ENCODE measurements at places on chromosomes 4 and X.

- DNase-seq: no peak
Measured at GRCh38 chrX:143500751-143501150, 16.5 kb downstream of the SPANXN3 start.

DNA sequence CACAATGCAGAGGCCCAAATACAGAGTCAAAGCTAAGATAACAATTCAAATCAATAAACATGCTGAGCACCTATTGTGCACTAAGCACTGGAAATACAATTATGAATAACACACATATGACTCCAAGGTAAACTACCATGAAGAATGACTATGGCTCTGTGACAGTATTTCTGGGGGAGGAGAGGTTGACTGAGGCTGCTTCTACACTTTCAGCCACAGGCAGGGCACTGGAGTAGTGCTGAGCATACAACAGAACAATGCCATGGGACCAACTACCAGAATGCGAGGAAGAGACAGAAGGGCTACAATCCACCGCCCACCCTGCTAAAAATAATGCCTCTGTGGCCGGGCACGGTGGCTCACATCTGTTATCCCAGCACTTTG is 13.7 kb downstream of the TEC start:
- DNase-seq: no peak

DNA sequence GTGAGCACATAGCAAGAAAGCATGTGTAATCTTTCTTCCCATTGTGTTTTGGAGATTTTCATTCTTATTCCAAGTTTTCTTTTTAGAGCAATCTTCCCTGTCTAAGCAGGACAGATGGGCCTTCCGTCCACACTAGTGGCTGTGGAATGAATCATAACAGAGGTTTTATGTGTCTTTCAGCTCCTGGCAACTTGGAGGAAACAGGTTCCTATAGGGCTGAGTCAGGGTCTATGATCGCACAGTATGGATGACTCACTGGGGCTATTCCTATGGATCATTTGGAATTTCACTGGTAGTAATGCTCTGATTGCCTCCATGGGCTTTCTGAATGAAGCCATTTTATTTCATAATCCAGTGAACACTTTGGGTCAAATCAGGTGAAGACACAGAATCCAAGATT is 51.8 kb upstream of the CBLL2 start:
- peak; percentile 83 for DNase-seq

- DNase-seq: no peak
Measured at GRCh38 chr4:156408749-156409148, 455.1 kb upstream of the CTSO start.

- no peak for DNase-seq
Measured at GRCh38 chrX:132940727-132941327, 17.6 kb downstream of the HS6ST2 start.

DNA sequence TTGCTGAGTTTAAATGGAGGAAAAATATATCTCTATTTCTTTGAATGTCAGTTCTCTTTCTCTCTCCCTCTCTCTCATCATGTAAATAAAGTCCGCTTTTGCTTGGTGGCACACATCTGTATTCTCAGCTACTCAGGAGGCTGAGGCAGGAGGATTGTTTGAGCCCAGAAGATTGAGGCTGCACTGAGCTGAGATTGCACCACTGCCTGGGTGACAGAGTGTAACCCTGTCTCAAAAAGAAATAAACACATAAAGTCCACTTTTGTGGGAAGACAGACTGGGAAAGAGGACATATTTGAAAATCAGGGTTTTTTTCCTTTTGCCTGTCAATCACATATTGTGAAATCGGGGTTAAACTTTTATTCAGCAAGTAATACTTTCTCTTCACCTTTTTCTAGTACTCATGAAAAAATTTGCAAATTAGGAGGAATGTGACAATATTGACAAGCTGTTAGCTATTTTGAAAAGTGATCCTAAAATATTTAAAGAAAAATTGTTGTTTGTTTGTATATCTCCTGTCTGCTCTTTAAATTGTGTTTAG is 42.6 kb downstream of the PLS3 start:
- no peak for DNase-seq

GRCh38 chrX:114344756-114345349 is 239.0 kb upstream of the HTR2C start:
- peak; percentile 0 for DNase-seq

GRCh38 chr4:156933633-156934258 is 37.9 kb downstream of the PDGFC start:
- peak; percentile 51 for DNase-seq

GRCh38 chr4:54118850-54119589 is 19.1 kb downstream of the GSX2 start:
- DNase-seq: peak; percentile 51

DNA sequence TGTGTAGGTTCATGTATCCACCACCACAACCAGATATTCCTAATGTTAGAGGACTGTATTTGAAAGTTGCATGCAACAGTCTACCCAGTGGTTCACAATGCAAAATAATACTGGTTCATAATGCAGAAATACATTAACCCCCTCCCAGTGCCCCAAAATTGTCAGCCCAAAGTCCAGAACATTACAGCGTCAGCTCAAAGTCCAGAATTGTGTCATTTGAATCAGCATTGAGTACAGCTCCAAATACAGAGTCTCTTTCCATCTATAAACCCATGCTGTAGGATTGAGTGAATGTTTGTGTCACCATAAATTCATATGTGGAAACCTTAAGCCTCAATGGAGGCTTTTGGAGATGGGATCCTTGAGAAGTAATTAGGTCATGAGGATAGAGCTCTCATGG is 54.0 kb downstream of the MCUB start:
- no peak for DNase-seq

- DNase-seq: peak; percentile 60
Measured at GRCh38 chrX:38882894-38883626, 81.8 kb downstream of the MID1IP1 start.

DNA sequence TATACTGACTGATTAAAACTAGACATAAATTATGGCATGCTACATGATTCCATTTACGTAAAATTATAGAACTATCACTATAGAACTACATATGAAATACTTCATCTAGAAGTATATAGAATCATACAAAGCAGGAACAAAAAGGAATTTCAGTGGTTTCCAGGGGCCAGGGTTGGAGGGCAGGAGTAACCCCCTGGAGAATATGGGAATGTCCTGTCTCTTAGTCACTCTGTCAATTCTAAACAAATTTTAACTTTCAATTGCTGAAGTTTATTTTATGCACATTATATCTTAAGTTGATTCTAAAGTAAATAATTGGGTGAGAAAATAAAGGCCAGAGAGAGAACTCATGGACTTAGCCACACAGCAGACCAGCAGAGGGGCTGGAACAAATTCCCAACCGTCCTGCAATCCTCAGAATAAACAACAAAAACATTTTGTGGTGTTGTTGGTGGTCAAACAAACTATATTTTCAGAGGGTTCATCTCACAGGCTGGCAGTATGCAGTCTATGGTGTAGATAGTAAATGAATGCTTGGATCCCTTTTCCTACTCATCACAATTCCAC is 476.9 kb upstream of the SLIT2 start:
- peak; percentile 24 for DNase-seq

GRCh38 chr4:2256781-2257191 is 5.1 kb downstream of the MXD4 start:
- DNase-seq: no peak

DNA sequence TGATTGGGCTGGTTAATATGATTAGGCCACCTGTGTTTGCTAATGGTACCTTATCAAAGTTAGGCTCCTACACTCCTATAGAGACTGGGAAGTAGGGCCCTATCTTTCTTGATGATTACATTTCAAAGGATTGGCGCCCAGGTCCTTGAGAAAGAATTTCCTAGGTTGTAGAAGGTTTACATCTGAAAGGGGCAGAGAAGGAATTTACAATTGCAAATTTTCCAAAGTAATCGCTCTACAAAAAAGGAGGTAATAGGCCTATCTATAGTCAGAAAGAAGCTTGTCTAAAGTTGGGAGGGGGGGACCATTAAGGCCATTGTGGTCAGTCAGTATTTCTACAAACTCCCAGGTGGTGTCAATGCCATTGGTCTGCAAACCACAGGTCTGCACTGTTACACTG is 638.4 kb downstream of the IL1RAPL1 start:
- DNase-seq: peak; percentile 18

DNA sequence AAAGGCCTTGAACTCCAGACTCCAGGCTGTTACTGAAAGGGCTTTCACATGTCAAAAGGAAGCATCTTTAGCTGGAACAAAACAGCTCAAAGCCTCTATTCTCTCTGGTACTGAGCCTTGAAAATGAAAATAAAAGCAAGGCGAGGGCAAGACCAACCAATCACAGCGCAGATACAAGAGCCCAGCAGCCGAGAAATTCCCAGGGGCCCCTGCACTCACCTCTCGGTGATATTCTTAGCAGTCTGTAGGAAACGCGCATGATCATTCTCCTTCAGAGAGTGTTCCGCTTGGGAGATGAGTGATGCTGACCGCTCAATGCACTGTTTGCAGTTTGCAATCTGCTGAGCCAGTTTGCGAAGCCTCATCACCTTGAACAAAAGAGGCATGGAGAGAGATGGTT is 138.1 kb downstream of the MID1 start:
- no peak for DNase-seq

- DNase-seq: no peak
Measured at GRCh38 chr4:159430896-159431295, 328.0 kb downstream of the RAPGEF2 start.

- DNase-seq: no peak
Measured at GRCh38 chr4:148852092-148852699, 410.0 kb upstream of the NR3C2 start.

DNA sequence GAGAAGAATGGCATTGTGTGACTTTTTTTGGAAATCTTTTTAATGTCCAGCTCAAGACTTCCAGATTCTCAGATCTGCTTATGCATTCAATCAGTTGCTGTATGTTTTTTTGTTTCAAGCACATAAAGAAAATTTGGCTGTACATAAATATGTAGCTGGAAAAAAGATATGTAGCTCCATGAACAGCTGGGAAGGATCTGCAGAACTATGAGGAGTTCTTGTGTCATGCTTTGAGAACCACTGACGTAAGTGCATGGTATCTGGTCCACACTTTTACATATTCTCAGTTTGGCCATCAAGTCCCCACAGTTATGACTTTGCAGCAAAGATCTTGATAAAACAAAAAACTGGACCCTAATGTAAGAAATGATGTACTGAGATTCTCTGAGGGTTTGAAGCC is 165.9 kb downstream of the KIT start:
- no peak for DNase-seq

GRCh38 chr4:7518871-7519637 is 84.3 kb upstream of the PSAPL1 start:
- DNase-seq: no peak

- peak; percentile 33 for DNase-seq
Measured at GRCh38 chr4:4860600-4861389, 1.3 kb downstream of the MSX1 start.

DNA sequence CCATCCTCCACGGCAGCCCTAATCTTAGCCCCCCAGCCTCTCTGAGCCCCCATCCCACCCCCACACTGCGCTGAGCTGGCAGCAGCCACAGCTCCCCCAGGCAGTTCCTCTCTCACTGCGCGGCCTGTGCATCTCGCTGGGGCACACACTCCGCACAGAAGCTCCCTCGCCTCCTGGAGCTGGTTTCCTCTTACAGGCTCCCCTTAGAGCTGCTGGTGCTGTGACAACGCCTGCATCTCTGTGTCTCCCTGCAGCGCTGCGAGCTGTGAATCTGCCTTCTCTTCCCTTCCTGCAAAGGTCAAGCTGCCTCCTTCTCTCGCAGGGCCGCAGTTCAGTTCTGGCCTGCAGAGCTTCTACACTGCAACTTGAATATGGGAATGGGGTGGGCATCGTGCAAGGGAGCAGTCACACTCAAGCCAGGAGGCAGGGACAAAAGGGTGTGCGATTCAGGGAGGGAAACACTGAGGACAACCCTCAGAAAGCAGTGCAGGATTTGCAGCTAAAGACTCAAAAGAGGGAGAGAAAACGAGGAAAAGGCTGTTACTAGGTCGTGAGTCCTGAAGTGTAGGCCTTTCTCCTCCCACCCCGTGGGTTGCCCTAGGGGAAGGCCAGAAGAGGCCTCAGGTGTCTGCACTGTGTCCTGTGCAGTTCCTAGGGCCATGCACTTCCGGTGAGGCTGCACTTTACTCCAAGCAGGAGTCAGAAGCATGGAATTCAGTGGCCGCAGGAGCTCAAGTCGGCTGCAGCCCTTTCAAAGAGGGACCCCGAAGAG is 87.0 kb downstream of the BCOR start:
- DNase-seq: no peak

DNA sequence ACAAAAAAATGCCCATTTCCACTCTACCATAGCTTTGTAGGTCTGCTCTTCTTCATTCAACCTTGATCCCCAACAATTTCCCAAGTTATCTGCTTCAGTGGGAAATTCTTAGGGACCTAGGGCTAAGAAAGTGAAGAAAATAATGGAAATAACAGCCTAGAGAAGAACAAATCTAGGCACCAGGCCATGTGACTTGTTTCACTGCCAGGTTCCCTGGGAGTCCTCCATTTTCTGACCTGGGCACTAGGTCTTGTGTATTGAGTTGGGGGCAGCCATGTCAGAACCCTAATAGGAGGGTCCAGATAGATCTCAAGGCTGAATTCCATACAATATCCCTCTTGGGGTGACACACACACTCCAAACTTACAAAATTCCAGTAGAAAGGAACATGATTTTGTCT is 194.6 kb upstream of the STK26 start:
- DNase-seq: no peak

- no peak for DNase-seq
Measured at GRCh38 chrX:10404436-10404835, 215.9 kb downstream of the MID1 start.

- no peak for DNase-seq
Measured at GRCh38 chr4:133263104-133263503, 114.0 kb downstream of the PCDH10 start.

DNA sequence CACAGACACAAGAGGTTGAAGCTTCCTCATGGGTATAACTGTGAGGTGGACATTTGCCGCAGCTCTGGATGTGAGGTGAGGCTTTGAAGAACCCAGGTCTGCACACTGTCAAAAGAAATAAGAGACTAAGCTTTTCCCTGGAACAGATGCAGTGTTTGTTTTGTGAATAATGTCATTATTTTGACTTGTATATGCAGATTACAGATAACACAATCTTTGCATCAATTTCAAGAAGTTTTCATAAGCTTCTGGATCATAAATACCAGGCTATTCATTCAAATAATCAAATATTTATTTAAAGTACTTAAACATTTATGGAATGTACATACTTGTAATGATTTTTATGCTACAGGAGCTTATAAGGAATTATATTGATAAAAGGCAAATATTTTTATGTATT is 174.8 kb downstream of the EPHA5 start:
- no peak for DNase-seq

GRCh38 chrX:130340271-130340670 is 552 bp downstream of the SLC25A14 start:
- no peak for DNase-seq

- DNase-seq: no peak
Measured at GRCh38 chrX:41234962-41235361, 99.0 kb upstream of the DDX3X start.

- no peak for DNase-seq
Measured at GRCh38 chr4:159593681-159594080, 490.8 kb downstream of the RAPGEF2 start.

All from brain microvascular endothelial cell (primary cell).